ENCODE measurements at places on chromosomes 13 and 19.

- DNase-seq: no peak
Measured at GRCh38 chr13:96934889-96935489, 59.3 kb downstream of the OXGR1 start.

- no peak for DNase-seq
Measured at GRCh38 chr13:59061621-59062020, 1102.1 kb downstream of the DIAPH3 start.

GRCh38 chr13:94813920-94814475, 101.7 kb upstream of the SOX21 start:
- DNase-seq: no peak

DNA sequence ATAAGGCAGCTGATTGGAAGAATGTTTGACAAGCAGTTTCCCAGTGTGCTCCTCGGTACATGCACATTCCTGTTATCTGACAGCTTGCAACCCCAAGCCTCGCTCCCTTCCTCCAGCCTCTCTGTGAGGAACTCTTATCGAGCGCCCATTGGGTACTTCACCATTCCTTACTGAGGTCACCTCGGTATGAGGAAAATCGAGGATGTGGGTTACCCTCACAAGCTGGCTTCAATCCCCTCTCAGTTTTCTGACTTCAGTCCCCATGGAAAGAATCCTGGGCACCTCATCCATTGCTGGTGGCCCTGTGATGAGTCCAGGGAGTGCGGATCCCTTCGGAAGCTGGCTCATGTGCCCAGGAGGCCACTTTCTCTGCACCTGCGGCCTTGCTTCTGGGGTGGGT, 17.3 kb downstream of the TEX29 start:
- no peak for DNase-seq

- DNase-seq: no peak
Measured at GRCh38 chr13:25249001-25249543, 38.2 kb downstream of the MTMR6 start.

DNA sequence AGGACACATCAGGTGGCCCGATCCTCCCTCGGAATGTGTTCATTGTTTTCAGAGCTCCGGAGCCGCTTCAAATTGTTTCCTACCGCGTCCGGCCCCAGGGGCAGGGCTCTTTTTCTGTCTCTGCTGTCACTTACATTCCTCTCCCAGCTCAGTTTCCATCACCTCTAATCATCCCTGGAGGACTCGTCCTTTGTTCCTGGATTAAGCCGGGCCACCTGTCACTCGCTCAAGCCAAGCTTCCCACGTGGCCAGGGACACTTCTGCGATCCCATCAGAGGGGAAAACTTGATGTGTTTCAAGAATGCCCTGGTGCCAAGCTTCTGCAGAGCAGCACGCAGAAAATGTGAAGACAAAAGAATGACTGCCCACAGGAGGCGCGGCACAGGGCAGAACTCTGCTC, 13.5 kb downstream of the IL17D start:
- no peak for DNase-seq

DNA sequence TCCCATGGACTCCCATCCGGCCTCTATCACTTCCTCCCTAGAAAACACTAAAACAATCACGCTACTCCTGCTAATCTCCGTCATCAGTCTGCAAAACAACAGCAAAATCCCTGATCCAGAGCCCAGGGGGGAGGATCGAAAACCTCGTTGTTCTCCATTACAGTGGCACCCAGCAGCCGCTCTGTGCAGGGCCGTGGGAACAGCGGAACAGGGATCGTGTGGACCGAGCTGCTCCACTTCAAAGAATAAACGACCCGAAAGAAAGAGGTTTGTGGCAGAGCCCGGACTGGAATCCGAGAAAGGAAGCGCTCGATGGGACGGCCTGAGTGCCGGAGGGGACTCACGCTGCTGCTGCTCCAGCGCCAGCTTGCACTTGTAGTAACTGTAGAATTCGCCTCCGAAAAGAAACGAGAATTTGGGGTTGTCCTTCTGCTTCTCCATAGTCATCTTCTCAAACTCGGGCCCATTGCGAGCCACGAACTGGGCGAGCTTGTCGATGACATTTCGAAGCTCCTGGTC, 652 bp downstream of the CHERP start:
- DNase-seq: peak; percentile 38
